ENCODE measurements at places on chromosomes 6 and 20. TPM values are rescaled to one million over a fixed set of nuclear protein-coding genes. Genes with fewer than 3 reads are reported as not detected.

The CALHM5 gene
- 1.7 TPM for total RNA-seq

The MUCL3 gene
- total RNA-seq, result 0.21 TPM

DNA sequence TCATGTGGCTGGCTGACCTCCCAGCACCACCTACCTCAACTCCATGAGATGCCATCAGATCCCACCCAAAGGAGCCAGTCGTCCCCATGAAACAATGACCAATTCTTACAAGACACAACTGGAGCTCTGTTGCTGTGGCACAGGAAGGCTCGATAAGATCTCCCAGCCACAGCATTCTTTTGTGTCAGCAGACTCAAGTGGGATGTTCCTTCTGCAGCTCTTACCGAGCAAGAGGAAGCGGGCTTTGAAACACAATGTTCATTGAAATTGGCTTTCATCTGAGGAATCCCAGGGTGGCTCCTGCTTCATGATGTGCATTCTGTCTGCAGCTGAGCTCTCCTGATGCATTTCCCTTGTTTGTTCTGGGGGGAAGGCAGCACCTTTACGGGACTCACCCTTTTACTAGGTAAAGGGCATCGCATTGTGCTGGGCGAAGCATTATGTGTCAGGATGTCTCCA lies 222.0 kb upstream of the SGK1 start:
- DNase-seq, result no peak
- H3K4me1 ChIP-seq, result no peaks in the 10 kb centered on the region
- no peak overlapping the region for H3K27ac ChIP-seq
- no peak overlapping the region for H3K4me3 ChIP-seq
- no peaks in the 10 kb centered on the region for H3K36me3 ChIP-seq

GRCh38 chr6:166566026-166567011 lies 20.2 kb downstream of the RAMACL start:
- H3K27me3 ChIP-seq, result no peaks in the 10 kb centered on the region
- H3K36me3 ChIP-seq, result no peaks in the 10 kb centered on the region
- H3K4me1 ChIP-seq, result peaks cover 4% of the 10 kb centered on the region
- DNase-seq, result no peak
- no peak overlapping the region for H3K27ac ChIP-seq
- no peak overlapping the region for H3K4me3 ChIP-seq

GRCh38 chr6:6402591-6402990 lies 82.1 kb upstream of the F13A1 start:
- peaks cover 3% of the 10 kb centered on the region for H3K4me1 ChIP-seq
- H3K27ac ChIP-seq, result no peak overlapping the region
- H3K36me3 ChIP-seq, result no peaks in the 10 kb centered on the region
- DNase-seq, result no peak

GRCh38 chr6:74519163-74519562 lies 686.7 kb downstream of the COL12A1 start:
- H3K27ac ChIP-seq, result no peak overlapping the region
- no peak for DNase-seq
- H3K4me1 ChIP-seq, result no peaks in the 10 kb centered on the region
- no peaks in the 10 kb centered on the region for H3K36me3 ChIP-seq
- H3K4me3 ChIP-seq, result no peak overlapping the region

GRCh38 chr20:1952737-1953530 lies 40.9 kb downstream of the PDYN start:
- DNase-seq, result no peak
- no peak overlapping the region for H3K4me3 ChIP-seq
- peaks cover 6% of the 10 kb centered on the region for H3K4me1 ChIP-seq
- H3K27ac ChIP-seq, result no peak overlapping the region
- H3K36me3 ChIP-seq, result no peaks in the 10 kb centered on the region

- H3K27me3 ChIP-seq, result no peaks in the 10 kb centered on the region
- peaks cover 12% of the 10 kb centered on the region for H3K4me1 ChIP-seq
- no peak overlapping the region for H3K4me3 ChIP-seq
- no peak overlapping the region for H3K27ac ChIP-seq
- H3K36me3 ChIP-seq, result no peaks in the 10 kb centered on the region
Observed at GRCh38 chr6:75791881-75792280, 42.8 kb downstream of the MYO6 start.

- H3K27ac ChIP-seq, result no peak overlapping the region
- H3K4me1 ChIP-seq, result no peaks in the 10 kb centered on the region
- no peaks in the 10 kb centered on the region for H3K27me3 ChIP-seq
- no peak overlapping the region for H3K4me3 ChIP-seq
- no peak for DNase-seq
- H3K36me3 ChIP-seq, result peaks cover 98% of the 10 kb centered on the region
Observed at GRCh38 chr6:138914701-138915100, 73.4 kb downstream of the REPS1 start.

- no peaks in the 10 kb centered on the region for H3K27me3 ChIP-seq
- H3K4me3 ChIP-seq, result peak overlapping the region; percentile 18
- no peak overlapping the region for H3K27ac ChIP-seq
Observed at GRCh38 chr6:33983109-33983716, 162.7 kb downstream of the GRM4 start.

DNA sequence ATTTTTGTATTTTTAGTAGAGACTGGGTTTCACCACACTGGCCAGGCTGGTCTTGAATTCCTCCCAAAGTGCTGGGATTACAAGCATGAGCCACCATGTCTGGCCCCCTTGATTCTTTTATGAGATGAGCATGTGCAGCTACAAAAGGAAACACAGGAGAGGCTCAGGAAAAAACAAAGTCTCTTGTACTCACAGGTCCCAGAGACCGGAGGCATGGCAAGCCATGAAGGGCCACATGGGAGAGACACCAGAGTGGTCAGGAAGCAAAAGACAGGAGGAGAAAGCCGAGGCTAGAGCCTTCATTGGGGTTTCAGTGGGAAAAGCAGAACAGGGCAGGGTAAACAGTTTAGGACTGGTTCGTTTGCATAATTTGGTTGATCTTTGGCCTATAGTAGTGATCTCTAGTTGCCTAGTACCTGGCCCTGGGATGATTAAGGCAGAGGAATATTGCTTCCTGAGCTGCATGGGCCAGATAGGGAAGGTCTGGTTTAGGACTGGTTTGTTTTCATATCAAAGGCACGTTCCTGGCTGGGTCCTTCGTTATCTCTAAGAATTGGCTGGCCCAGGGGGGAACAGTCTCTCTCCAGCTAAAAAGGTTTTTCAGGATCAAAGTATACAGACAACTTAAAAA lies 48.2 kb upstream of the PRND start:
- H3K36me3 ChIP-seq, result no peaks in the 10 kb centered on the region
- DNase-seq, result no peak
- H3K4me1 ChIP-seq, result no peaks in the 10 kb centered on the region
- H3K27ac ChIP-seq, result no peak overlapping the region
- H3K4me3 ChIP-seq, result no peak overlapping the region
- H3K27me3 ChIP-seq, result peaks cover 87% of the 10 kb centered on the region

Data from esophagus squamous epithelium (tissue), 5 donors.